ENCODE measurements at places on chromosomes 7 and 10. TPM values are rescaled to one million over a fixed set of nuclear protein-coding genes. Genes with fewer than 3 reads are reported as not detected.
A peak's percentile ranks its signal among the peaks of the same experiment; 100 is the strongest.

Gene INSYN2A
- polyA plus RNA-seq: not detected

Gene STMP1
- 43.3 TPM for polyA plus RNA-seq

GRCh38 chr10:43958964-43959363 lies 310.3 kb upstream of the ZNF32 start:
- peak; percentile 61 for DNase-seq

Gene FXYD4
- not detected for polyA plus RNA-seq

- no peak for DNase-seq
Observed at GRCh38 chr7:27314111-27314510, 71.5 kb downstream of the EVX1 start.

DNA sequence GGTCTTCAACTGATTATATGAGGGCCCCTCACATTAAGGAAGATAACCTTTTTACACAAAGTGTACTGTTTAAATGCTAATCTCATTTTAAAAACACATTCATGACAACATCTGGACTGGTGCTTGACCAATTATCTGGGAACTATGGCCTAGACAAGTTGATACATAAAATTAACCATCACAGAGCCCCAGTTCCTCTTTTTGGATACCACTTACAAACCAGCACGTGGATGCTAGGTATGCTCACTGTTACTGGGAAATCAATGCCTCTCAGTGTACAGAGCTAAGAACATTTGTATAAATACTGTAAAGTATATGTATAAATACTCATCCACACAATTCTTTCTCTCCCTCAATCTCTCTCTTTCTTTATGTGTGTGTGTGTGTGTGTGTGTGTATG lies 1217.8 kb upstream of the LRRTM3 start:
- DNase-seq: no peak

DNA sequence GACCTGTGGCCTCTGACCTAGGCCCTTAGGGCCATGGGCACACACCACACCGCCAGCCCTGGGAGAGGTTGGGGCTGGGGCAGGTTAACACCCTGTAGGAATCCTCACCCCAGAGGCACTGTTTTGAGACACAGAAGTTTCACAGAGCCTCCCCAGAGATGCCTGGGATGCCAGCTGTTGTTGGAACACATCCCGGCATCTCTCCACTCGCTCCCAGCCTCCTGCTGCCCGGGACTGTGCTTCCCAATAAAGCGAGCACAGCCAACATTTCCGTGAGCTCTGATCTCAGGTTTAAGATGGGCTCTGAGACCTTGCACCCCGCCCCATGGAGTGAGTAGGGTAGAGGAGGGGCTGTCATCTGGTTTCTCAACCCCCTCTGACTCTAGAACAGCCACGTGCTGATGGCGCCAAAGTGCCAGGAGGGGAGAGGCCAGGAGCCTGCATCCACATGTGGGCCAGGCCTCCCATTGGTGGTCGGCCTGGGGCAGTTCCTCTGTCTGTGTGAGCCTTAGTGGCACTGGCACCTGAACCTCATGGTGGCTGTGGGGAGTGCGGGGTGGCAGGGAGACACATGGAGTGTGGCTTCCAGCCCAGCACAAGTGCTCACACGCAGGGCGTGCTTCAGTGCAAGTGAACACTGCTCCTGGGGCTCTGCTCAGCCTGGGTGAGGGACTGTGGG lies 54.7 kb downstream of the RASGEF1A start:
- DNase-seq: peak; percentile 34

- no peak for DNase-seq
Observed at GRCh38 chr10:17435187-17435586, 19.2 kb downstream of the ST8SIA6 start.

Gene CACNB2
- polyA plus RNA-seq: 7.9 TPM

GRCh38 chr10:7563770-7564169 lies 103.0 kb downstream of the ITIH5 start:
- DNase-seq: no peak

GRCh38 chr10:119401671-119402395 lies 140.7 kb downstream of the RGS10 start:
- peak; percentile 86 for DNase-seq

Gene CNTNAP2
- polyA plus RNA-seq: not detected

Gene PRLHR
- polyA plus RNA-seq: not detected

- DNase-seq: no peak
Observed at GRCh38 chr7:109864230-109864629, 1226.7 kb upstream of the LRRN3 start.

DNA sequence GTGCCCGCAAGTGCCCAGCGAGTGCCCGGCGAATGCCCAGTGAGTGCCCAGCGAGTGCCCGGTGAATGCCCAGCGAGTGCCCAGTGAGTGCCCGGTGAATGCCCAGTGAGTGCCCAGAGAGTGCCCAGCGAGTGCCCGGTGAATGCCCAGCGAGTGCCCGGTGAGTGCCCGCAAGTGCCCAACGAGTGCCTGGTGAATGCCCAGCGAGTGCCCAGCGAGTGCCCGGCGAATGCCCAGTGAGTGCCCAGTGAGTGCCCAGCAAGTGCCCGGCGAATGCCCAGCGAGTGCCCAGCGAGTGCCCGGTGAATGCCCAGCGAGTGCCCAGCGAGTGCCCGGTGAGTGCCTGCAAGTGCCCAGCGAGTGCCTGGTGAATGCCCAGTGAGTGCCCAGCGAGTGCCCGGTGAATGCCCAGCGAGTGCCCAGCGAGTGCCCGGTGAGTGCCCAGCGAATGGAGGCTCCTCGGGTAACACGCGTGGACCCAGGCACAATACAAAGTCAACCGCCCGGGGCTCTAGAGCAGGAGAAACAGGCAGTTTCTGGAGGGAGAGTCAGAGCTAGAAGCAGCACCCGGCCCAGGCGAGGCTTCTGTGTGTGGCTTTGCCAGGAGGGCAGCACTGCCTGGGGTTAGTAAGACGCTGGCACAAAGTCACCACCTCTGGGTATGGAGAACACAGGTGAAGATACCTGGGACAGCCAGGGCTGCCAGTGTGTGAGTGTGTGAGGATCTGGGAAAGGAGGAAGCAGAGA lies 38.2 kb upstream of the CFAP46 start:
- no peak for DNase-seq

GRCh38 chr10:128563904-128564303 lies 437.7 kb upstream of the MKI67 start:
- no peak for DNase-seq

Measured in aorta (tissue), 5 donors.